MV-4-11 (cell line): ENCODE measurements at places on chromosomes 4 and X.

- DNase-seq = no peak
These were observed 48.4 kb downstream of the ZBTB49 start for GRCh38 chr4:4338210-4339001.

- no peak for DNase-seq
These were observed 31.8 kb upstream of the ARSD start for GRCh38 chrX:2960861-2961515.

DNA sequence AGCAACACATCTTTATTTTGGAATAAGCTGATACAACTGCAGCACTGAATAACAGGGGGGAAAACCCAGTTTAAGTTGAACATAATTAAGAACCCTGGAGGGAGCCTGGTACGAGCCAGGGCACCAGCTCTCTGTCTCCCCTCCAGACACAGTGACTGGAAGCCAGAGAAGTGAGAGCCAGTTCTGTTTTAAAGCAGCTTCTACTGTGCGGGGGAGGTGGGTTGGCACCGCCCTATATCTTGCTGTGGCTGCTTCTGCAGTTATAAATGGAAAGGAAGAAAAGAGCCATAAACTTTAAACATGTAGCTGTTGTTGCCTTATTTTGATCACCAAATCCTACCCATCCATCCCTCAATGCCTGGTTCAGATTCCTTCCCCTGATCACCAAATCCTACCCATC lies 207.9 kb upstream of the ANXA3 start:
- DNase-seq = no peak

DNA sequence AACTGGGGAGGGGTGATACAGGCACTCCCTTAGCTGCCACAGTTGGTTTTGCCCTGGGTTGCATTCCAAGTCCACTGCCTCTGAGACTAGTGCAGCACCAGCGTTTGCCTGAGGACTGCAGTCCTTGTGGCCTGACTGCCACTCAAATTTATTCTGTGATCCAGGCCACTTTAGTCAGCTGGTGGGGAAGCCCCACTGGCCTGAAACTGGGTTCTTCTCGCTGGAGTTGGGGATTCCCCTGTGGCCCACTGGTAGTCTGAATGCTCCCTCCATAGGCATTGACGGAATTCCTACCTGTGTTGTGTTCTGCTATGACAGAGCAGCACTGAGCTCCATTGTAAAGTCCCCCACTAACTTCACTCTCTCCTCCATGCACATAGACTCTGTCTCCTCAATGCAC lies 63.8 kb downstream of the PTPN13 start:
- DNase-seq = no peak

- DNase-seq = peak; percentile 23
These were observed 158.0 kb downstream of the KCNIP4 start for GRCh38 chr4:21790438-21791029.

DNA sequence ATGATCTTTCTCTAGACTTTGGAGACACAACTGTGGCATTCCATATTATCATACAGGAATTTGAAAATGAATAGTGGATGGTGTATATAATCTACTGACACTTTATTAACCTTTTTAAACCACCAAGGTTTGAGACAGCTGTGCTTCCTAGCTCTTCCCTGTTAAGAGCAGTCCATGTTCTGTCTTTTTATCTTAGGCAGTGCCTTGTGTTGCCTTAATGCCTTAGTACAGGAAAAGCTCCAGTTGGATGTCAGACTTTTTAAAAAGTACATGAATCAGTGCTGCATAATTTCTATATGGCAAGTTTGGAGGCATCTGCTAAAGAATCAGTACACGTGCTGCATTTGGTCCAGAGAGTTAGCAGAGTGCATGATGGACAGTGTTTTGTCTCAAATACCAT lies 45.1 kb downstream of the OCRL start:
- DNase-seq = no peak

DNA sequence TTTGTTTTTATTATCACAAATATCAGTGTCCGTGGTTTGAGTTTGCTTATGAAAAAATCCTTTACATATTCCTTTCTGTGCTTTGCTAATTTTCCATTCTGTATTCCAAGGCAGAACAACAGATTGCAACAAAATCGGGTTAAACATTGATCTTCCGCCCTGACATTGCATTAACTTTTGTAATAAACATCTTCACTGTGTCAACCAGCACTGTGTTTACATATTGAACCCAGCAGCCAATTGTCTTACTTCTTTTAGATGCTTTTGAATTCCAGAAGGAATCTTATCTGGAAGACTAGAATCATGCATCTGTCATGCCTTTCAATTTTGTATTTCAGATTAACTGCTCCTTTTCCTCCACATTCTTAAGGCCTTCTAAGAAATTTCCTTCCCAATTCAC lies 147.8 kb upstream of the CXXC4 start:
- no peak for DNase-seq

GRCh38 chr4:111480510-111480909 lies 664.7 kb upstream of the FAM241A start:
- DNase-seq = no peak

DNA sequence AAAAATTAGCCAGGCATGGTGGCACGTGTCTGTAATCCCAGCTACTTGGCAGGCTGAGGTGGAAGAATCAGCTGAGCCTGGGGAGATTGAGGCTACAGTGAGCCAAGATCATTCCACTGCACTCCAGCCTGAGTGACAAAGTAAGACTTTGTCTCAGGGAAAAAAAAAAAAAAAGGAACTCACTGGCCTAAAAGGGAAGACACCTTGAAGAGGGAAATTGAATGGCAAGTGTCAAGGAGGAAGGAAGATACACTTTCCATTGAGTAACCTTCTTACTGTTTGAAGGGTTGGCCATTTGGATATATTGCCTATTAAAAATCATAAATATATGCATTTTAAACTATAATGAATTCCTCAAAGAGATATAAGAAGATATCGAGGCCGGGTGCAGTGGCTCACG lies 147.5 kb upstream of the FAM241A start:
- no peak for DNase-seq

DNA sequence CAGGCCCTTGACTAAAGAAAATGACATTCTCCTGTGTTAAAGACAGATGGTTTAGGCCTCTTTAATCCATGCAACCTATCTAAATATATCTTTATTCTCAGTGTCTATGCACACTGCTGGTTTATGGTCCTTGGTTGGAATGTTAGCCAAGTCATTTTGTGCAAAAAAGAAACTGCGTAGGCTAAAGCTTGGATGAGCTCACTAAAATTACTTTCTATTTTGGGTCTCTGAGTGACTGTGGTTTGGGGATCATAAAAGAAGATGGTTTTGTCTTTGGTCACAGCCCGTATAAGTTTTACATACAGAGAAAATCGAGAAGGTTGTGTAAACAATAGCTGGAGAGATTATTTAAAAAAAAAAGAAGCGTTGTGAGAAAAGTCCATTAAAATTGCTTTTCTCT lies 443.6 kb downstream of the UBE2NL start:
- no peak for DNase-seq

- DNase-seq = no peak
These were observed 599.5 kb downstream of the FSTL5 start for GRCh38 chr4:161564230-161564834.

GRCh38 chrX:23524467-23524866 lies 142.8 kb upstream of the PRDX4 start:
- no peak for DNase-seq

GRCh38 chrX:120115438-120115963 lies at the start of gene RHOXF1:
Gene RHOXF1, minus strand, starts transcription at chrX:120115913. Its CDS starts 51 bp downstream, at chrX:120115862.
- no peak for DNase-seq

- peak; percentile 93 for DNase-seq
These were observed 8.7 kb downstream of the SFRP2 start for GRCh38 chr4:153780221-153780620.

DNA sequence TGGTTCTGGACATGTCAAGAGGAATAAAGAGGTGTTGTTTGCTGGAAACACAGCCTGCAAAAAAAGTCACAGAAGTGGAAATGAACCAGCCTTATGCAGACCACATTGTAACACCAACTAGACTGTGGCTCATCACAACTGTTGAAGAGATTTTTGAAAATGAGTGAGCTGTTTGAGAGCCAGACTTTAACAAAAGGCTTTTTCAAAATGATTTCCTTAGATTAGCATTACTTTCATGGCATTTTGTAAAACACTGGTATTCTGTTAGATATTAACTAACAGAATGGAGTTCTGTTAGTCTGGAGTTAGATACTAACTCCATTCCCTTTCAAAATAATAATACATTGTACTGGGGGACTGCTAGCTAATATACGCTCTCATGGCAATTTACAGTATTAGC lies 60.6 kb upstream of the GABRA2 start:
- DNase-seq = no peak

DNA sequence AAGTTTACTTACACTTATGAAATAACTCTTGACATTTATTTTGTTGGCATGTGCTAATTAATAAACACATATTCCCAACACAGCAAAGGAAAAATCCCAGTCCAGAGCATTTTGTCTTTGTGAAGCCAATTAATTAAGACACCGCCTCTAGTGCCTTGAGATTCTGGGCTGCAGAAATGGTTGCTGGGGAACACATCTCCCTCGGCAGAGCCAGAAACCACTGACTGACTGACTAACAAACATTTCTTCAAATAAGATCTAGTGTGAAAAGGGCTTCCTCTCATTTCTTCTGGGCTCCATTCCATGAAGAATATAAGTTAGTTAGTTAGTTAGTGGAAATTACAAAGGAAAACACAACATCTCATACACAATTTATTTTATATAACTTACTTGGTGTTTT lies 28.4 kb upstream of the NAP1L5 start:
- DNase-seq = no peak

DNA sequence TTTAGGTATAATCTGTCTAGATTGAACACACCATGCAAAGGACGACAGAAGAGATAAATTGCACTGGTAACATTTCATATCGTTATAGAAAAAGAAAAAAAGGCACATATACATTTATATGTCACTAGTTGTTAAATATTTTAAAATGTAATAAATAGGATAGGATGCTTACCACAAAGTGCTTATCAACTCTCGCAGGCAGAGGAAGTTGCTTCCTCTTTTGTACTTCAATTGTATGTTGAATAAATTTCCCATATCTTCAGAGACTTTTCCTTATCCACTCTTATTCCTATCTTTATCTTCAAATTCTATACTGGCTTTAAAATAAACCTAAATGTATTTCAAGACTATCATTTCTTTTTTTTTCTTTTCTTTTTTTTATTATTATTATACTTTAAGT lies 163.3 kb upstream of the SPOCK3 start:
- no peak for DNase-seq

DNA sequence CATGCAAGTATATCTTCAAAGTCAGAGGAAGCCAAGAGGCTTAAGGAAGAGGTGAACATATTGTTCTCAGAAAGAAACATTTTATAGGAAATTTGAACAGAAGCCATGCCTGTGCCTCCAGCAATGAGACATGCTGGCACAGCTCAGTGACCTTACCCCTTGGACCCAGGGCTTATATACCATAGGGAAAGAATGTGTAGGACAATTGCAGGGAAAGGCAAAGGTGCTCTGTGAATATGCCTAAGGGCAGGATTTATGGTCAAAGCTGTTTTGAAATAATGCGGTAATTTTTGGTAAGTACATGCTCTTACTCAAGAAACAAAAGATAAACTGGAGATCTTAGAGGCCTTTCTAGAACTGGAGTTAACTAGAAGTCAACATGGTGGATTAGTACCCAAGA lies 568.8 kb downstream of the GRID2 start:
- DNase-seq = no peak

DNA sequence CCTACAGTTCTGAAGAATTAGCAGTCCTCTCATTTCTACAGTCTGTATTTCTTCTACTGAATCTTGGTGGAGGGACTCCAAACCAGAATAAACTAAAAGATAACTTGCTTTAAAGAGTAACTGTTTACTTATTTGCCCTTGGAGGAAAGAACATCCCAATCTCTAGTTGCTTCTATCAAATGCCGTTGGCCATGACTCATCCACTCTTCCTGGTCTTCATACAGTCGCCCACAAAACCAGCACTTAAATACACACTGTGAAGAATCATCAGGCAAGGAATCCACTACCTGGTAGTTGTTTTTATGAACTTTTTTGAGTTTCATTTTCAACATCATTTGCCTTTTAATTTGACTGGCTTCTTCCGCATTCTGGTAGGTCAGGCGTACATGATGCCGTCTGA lies 14.2 kb downstream of the ZNF518B start:
- DNase-seq = no peak

DNA sequence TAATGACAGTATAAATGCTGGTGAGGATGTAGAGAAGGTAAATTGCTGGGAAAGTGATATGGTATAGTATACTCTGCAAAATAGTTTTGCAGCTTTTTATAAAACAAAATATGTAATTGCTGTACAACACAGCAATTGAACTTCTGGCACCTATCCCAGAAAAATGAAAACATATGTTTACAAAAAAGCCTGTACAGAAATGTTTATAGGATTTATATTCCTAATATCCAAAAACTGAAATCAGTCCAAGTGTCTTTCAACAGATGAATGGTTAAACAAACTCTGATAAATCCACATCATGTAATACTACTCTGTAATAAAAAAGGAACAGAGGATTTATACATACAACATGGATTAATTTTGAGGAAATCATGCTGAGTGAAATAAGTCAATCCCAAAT lies 198.4 kb upstream of the ACTRT1 start:
- DNase-seq = no peak

GRCh38 chrX:137430301-137430700 lies 135.6 kb upstream of the ZIC3 start:
- no peak for DNase-seq
